ENCODE measurements at places on chromosomes 6 and 20.

GRCh38 chr6:38697846-38698245, 5.1 kb downstream of the GLO1 start:
- DNase-seq = no peak

DNA sequence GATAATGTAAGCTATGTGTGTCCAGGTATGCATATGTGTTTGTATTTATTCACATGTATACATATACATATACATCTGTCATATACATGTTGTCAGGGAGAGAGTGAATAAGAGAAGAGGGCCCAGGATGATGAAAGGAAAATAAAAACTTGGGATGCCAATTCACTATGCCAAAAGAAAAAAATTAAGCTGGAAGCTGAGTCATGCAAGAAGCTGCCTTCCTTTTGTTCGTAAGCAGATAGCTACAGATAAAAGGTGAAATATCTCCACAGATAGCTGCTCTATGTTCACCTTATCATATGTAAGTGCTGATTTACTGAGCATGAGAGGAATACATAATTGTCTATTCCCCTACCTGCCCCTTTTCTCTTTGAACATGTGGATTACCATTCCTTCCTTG, 579.9 kb downstream of the EPM2A start:
- no peak for DNase-seq

DNA sequence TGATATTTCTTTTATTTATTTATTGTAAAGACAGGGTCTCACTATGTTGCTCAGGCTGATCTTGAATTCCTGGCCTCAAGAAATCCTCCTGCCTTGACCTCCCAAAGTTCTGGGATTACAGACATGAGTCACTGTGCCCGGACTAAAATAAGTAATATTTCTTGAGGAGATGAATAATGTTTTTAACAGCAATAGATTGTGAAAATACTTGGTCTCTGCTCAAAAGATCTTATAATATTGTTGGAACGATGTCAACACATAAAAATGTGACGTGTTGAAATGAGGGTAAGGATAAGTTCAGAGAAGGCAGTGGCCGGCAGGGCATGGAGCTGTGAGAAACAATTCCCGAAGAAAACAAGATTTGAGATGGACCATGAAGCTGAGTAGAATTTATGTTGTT, 178.7 kb downstream of the GJA1 start:
- no peak for DNase-seq

DNA sequence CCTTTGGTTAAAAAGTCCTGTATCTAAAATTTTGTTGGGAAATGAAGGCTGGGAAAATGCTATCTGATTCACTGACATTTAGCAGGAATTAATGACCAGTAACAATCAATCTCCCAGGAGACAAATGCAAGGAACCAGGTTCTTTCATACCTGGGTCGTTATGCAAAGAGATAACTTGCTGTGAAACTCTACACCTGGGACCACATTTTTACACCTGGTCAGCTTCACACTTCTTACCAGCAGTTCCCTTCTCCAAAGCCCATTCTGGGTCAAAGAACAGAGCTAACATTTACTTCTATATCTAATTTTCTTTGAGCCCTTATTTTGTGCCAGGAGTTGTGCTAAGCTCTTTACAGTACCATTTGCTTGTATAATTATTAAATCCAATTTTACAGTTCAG, 27.4 kb upstream of the STXBP5 start:
- DNase-seq = no peak

DNA sequence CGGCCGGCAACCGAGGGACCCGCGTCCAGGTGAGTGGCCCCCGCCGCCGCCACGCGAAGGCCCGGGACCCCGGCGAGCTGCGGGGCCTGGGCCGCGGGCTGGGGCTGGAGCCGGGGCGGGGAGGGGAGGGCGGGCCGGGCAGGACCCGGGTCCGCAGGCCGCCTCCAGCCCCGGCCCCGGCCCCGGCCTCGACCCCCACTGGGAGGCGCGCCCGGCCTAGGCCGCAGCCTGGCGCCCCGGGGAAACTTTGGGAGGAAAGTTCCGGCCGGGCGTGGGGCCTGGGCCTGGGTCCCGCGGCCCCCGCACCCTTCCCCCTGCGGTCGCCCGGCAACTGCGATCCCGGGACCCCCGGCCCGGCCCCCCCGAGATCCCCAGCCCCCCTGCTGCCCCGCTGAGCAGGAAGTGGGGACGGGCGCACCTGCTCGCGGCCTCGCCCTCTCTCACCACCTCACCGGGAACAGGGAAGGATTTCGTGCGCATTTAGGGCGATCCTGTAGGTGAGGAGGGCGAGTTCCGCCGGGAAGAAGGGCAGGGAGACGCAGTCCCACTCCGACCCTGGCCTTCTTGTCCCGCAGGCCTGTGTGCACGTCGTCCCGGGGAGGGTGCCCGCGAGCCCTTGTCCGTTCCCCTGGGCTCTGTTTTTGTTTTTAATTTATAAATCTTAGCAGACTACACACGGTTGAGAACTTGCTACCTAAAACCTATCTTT, 402 bp downstream of the OSBPL2 start:
- DNase-seq = no peak

- no peak for DNase-seq
These were observed 86.6 kb downstream of the CD40 start for GRCh38 chr20:46204594-46205186.

DNA sequence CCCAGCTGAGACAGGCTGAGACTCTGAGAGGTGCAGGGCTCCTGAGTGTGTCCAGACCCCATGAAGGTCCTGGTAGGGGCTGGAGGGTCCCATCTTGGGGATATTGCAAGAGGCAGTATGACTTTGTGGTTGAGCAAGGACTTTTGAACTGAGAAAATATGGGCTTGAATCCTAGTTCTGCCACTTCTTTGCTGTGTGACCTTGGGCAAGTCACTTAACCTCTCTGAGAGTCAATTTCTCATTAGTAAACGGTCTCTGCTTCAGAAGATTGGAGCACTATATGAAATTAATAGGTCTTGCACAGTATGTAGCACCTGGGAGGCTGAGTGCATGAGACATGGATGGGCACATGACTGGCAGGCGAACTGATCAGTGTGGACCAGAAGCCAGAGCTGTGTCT, 42.7 kb downstream of the TFEB start:
- no peak for DNase-seq

- DNase-seq = no peak
These were observed 475.3 kb upstream of the JARID2 start for GRCh38 chr6:14770572-14770971.

GRCh38 chr6:87736809-87737540, 34.9 kb upstream of the AKIRIN2 start:
- peak; percentile 42 for DNase-seq

- no peak for DNase-seq
These were observed 13.3 kb downstream of the SNX5 start for GRCh38 chr20:17955302-17955701.

DNA sequence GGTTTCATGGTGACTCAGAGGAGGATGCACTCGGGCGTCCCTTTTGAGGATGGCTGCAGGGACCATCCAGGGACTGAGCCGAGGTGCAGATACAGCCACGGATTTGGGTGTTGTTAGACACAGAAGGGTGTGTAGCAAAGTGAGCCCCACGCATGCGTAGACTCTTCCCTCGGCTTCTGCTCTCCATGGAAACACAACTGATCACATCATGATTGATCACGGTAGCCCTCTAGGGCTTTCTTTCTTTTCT, 606 bp upstream of the ULBP1 start:
- DNase-seq = peak; percentile 48

DNA sequence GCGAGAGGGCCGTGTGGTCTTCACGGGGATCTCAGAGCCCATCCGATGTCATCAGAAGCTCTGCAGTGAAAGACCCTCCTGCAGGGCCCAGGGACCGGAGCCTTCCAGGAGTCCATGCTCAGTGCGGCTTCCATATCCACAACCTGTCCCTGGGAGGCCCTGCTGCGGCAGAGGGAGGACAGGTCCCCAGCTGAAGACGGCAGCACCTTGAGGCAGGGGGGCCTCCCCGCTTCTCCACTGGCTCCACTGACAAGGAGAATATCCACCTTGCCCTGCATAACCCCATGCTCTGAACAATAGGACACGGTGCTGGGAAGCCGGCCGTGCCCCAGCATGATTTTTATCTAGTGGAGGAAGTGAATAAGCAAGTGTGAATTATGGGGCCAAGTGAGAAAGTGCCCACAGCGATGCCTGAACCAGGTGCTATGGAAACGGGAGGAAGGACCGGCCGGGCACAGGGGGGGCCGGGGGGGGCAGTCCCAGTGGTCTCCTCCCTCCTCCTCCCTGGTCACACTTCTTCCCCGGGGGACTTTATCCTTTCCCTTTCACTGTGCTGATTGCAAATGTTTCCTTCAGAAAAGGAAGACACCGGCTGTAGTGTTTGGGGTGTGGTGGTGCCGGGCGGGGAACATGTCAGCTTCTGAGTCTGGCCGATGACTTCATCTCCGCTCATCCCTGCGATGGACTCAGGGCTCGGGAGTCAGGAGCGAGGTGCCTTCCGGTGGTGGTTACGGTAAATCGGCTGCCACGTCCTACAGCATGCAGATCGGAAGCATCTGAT, 225.1 kb downstream of the ERMARD start:
- no peak for DNase-seq

- no peak for DNase-seq
These were observed 22.4 kb downstream of the ZMYND8 start for GRCh38 chr20:47334022-47334551.

- DNase-seq = no peak
These were observed 101.8 kb downstream of the TTLL2 start for GRCh38 chr6:167426651-167427050.

GRCh38 chr6:170230520-170231292, 60.2 kb downstream of the DLL1 start:
- no peak for DNase-seq

GRCh38 chr20:3115190-3116107, 30.9 kb upstream of the AVP start:
- DNase-seq = peak; percentile 83

GRCh38 chr20:11305406-11305805, 612.3 kb upstream of the BTBD3 start:
- DNase-seq = no peak

DNA sequence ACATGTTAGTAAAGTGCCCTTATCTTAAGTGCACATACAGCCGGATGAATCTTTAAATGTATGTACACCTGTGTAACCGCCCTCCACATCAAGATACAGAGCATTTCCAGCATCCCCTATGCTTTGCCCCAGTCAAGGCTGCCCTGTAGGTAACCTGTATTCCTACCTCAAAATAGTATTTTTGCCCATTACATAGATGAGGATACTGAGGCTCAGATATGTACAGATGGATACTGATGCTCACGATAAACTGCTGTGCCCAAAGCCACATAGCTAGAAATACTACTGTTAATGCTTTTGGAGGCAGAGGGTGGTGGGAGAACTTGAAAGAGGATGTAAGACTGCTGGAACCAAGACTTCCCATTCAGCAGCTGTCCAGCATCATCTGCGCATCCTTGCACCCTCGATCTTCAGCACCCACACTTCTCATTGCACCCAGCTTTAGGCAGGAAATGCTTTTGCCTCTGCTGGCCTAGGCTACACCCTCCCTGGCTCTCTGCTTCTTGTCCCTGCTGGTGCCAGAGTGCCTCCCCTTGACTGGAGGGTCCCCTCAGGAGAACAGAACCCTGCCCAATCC, 27.0 kb upstream of the ZFAND3 start:
- no peak for DNase-seq

GRCh38 chr6:44655412-44656342, 268.2 kb downstream of the CDC5L start:
- peak; percentile 78 for DNase-seq

- no peak for DNase-seq
These were observed 20.9 kb downstream of the DEF6 start for GRCh38 chr6:35318196-35319171.

- no peak for DNase-seq
These were observed 108.5 kb downstream of the ELOVL4 start for GRCh38 chr6:79838851-79839250.

- no peak for DNase-seq
These were observed 79.0 kb downstream of the TRERF1 start for GRCh38 chr6:42372699-42373098.

DNA sequence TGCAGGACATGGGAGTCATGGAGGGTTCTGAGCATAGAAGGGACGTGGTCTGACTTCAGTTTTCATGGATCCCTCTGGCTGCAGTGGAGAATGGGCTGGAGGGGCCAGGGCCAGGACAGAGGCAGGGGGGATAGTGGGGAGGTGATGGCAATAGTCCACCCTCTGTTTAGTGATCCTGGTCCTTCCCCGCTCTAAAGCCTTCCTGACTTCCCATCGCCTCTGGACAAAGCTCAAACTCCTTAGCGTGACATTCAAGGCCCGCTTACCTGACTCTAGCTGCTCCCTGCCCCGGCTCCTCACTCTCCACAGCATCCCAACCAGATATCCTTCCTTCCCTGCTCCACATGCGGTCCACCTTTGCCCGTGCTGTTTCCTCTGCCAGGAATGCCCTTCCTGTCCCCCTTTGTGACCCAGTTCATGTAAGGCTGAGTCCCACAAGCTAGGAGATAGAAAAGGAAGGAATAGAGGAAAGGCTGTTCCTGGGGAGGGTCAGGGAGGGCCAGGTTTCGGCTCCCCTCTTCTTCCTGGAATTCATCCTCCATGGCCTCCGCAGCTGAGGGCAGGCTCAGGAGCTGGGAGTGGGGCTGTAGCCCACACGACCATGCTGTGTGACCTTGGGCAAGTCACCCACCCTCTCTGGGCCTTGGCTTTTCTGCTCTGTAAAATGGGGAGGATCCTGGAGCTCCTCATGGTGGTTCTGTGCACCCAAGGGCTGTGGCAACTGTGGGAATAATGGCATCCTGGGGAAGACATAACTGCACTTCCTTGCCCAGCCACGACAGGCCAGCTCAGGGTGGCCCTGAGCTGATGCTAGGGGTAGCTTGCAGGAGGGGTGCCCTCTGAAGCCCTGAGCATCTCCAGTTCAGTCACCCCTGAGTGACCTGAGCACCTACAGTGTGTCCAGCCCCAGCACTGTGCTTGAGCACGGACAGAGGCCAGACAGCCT, 116.1 kb downstream of the CEBPB start:
- no peak for DNase-seq

- DNase-seq = no peak
These were observed 3.6 kb upstream of the SLC2A12 start for GRCh38 chr6:134056046-134056445.

- no peak for DNase-seq
These were observed 39.1 kb downstream of the ADGRF5 start for GRCh38 chr6:46882645-46883044.

DNA sequence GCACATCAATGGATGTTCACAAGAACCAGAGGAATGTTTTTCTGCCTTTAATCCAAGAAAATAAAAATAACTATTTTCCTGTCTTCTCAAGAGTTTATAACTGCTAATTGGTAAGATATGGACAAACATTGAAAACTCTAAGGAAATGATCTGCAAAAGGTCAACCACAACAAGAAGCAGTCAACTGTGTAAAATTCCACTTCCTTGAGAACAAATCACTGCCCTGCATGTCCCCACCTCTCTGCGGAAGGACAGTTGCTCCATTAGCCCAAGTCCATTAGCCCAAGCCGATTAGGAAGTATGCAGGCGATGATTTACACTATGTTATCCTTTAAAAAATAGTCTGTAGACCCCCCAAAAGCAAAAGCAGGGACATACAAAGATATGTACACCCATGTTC, 27.6 kb downstream of the SLC22A23 start:
- no peak for DNase-seq

DNA sequence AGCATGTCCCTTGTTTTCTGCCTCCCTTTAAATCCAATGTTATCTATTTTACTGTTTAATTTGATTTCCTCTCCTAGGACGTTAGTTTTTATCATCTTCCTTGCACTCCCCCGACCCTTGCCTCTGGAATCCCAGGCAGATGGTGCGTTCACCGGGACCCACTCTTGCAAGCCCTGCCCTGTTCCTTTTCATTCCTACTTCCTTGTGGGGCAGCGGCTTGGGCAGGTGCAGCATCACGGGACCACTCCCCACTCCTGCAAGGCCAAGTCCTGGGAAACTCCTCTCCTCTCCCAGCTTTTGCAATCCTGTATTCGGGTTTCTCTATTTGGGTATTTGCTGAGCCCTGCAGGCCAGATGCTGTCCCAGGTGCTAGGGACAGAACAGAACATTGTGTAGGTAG, 5.8 kb upstream of the CDH4 start:
- DNase-seq = no peak
